ENCODE measurements at places on chromosomes 11 and 22.

GRCh38 chr11:34150494-34151151 lies 45.2 kb downstream of the NAT10 start:
- no peak for DNase-seq

DNA sequence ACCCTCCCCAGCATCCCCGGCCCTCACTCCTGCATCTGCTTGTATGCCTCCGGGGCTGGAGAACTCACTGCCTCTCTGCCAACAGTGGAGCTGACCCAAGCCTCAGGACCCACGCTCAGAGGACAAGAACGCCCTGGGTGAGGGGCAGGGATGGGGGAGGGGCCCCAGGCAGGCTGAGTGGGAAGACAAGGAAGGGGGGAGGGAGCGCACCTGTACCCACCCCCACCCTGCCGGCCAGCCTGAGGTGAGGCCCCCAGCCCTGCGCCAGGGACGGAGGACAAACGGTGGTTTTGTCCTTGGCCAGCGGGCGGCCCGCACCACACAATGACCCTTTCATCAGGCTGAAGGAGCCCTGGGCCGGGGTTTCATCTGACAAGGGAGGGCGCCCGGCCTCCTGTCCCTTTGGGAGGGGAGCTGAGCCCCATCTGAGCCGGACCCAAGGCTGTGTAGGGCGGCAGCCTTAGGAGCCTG lies 10.0 kb downstream of the WNT7B start:
- no peak for DNase-seq

DNA sequence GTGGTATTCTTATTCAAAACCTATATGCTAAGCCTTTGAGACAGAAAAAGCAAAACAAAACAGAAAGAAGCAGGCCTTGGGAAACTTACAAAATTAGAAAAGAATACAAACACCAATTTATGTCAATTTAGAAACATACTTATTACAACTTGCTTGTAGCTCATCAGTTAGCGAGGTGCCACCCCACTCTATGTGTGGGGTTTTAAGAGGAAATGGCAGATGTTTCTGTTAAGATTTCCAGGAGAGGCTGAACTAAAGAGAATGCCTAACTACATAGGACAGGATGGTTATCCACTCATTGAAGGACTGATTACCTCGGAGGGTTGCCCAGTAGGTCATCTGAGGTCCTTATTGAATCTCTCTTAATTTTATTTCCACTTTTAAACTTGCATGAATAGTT lies 302.0 kb downstream of the ETS1 start:
- no peak for DNase-seq

DNA sequence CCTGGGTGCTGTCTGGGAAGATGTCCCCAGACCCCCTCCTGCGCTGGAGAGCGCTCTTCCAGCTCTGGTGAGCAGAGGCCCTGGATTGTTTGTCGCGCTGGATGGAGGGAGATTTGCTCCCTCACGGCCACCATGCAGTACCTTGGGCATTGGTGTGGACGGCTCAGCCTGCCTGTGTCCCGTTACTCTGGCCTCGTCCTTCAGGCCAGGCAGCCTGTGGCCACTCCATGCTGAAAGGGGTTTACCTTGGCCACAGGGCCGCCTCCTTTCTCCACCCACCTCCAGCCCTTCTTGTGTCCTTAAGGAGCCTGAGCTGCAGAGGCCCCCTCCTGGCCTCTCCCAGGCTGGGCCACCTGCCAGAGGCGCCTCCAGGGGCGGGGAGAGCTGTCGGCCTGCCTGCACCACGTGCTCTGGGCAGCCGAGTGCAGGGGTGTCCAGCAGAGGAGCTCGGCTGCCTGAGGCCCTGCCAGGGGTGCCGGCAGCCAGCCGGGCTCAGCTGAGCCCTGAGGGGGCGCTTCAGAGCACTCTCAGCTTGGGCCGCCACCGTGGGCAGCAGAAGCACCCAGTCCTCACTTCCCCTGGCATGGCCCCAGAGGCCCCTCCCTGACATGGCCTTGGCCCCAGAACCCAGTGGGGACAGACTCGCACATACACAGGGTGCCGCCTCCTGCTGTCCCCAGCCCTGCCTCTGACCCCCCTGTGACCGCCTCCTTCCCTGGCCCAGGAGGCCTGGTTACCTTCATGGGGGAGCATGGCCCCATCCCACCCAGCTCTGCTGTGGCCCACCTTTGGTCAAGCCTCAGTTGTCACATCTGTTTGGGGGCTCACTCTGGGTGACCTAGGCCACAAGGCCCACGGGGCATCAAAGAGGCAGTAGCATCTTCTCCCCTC lies 3.4 kb downstream of the CCND1 start:
- DNase-seq: no peak

GRCh38 chr22:19637408-19638281 lies 76.7 kb upstream of the SEPTIN5 start:
- DNase-seq: no peak

GRCh38 chr11:31809857-31810778 lies 1.0 kb downstream of the PAX6 start:
- DNase-seq: no peak

DNA sequence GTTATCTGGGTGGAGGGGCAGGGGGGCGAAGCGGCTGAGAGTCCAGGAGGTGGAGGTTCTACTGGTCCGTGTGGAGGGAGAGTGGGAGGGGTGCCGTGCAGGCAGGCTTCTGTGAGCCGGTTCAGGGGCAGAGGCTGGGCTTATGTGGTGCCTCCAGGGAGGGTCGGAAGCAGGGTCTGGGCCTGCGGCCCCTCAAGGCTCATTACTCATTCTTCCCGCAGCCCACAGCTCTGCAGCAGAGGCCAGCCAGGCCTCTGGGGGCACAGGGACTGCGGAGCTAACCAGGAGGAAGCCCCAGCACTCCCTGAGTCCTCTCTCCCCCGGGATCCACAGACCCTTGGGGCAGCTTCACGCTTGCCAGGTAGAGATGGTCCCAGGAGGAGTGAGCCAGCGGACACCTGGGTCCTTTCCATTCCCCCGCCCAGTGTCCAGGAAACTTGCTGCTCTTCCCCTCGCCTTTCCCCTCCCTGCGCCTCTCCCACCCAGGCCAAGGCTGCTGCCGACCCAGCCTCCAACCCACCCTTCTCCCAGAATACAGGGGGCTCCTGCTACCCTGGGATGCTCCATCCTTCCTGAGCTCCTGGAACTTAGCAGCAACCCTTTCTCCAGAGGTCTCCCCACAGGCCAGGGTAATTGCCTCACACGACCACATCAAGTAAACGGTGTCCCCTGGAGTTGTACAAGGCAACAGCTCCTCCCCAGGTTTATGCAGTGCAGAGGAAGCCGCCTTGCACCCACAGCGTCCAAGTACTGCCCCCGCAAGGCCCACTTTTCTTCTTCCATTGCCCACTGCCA lies 6.3 kb downstream of the NRXN2 start:
- DNase-seq: no peak

DNA sequence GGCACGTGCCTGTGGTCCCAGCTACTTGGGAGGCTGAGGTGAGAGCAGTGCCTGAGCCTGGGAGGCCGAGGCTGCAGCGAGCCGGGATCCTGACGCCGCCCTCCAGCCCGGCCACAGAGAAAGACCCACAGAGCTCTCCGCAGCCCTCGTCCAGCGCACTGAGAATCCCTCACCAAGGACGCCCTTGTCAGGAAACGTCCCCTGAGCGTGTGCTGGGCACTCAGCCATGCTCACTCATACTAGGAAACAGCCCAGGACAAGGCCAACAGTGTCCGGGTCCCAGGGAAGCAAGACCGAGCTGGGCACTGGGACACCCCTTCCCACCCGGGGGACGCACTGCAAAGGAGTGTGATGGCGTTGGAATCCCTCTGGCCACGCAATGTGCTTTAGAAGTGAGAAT lies 14.5 kb downstream of the DEAF1 start:
- DNase-seq: no peak

GRCh38 chr11:69342588-69343330 lies 48.8 kb downstream of the MYEOV start:
- no peak for DNase-seq

DNA sequence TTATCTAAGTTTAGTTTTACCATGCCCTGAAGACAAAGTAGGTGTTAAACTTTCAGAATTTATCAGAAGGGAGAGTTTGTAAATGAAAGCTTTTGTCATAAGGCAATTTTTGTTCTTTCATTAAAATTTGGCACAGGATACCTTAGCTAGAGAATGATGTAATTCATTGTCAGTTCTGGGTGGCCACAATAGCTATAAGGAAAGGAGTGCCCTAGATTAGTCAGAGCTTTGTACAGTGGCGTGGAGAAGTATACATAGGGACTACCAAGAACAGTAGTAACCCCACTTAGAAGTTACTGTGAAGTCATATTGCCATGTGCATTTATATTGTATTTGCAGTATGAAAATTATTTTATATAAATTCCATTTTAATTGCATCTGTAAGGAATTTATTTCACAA lies 126.3 kb upstream of the CARD18 start:
- no peak for DNase-seq

DNA sequence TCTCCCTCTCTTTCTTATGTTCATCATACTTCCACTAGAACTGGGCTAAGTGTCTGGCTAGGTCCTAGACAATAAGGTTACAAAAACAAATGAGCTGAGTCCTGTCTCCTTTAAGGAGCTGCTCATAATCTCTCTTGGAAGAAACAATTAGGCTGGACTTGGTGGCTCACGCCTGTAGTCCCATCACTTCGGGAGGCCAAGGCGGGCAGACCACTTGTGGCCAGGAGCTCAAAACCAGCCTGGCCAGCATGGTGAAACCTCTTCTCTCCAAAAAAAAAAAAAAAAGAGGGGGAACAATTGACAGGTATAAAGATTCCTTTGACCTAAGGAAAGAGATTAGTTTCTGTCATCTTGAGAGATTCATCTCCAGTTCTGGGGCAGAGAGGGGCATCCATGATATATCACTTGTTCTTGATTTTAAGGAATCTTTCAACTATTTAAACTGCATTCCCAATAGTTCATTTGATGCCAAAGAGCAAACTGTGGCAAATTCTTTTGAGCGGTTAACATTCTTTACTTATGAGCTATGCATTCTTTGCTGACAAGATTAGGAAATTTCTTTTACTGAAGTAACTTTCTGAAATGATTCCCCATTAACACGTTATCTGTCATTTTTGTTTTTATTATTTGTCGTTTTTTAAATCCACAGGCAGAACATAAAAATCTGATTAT lies 125.5 kb downstream of the C11orf87 start:
- DNase-seq: no peak

- no peak for DNase-seq
Observed at GRCh38 chr11:19718051-19718450, 5.4 kb downstream of the NAV2 start.

GRCh38 chr11:111402411-111402810 lies 23.3 kb upstream of the POU2AF1 start:
- no peak for DNase-seq

Data from stimulated activated CD4-positive, alpha-beta T cell treated with anti-CD3 and anti-CD28 coated beads, TNF-alpha, amount 100 ng/mL, for 24 hours (primary cell).